ENCODE measurements at places on chromosomes 3 and 15. TPM values are rescaled to one million over a fixed set of nuclear protein-coding genes. Genes with fewer than 3 reads are reported as not detected.

- DNase-seq, result no peak
These were observed 66.4 kb downstream of the SEMA5B start for GRCh38 chr3:122961146-122961545.

DNA sequence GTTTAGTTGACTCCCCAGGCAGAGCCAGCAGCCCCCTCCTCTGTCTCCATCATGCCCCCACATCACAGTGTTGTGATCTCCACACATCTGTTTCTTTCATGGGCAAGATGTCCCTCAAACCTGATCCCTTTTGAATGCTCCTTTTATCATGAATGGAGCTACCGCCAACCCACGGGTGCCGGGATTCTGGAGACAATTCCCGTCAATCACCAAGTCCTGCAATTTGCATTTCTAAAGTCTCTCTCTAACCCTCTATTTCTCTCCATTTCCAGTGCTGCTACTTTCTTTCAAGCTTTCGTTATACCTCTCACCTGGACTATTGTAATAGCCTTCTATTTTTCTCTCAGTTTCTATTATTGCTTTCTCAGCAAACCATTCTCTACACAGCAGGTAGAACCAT, 89.7 kb upstream of the CCNL1 start:
- no peak for DNase-seq

DNA sequence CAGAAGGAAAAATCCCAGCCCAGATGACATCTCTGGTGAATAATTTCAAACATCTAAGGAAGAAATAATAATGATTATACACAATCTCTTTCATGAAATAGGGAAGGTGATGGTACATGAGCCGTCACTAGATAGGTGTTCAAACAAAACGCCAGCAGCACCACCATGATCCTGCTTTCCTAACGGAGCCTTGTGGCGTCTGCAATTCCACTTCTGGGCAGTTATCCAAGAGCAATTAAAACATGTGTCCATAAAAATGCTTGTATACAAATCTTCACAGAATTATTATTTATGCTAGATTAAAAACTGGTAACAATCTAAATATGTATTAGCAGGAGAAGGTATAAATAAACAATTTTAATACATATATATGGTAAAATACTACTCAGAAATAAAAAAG, 33.7 kb downstream of the RTP4 start:
- DNase-seq, result no peak

The CPB1 gene
- total RNA-seq, result 16.5 TPM

DNA sequence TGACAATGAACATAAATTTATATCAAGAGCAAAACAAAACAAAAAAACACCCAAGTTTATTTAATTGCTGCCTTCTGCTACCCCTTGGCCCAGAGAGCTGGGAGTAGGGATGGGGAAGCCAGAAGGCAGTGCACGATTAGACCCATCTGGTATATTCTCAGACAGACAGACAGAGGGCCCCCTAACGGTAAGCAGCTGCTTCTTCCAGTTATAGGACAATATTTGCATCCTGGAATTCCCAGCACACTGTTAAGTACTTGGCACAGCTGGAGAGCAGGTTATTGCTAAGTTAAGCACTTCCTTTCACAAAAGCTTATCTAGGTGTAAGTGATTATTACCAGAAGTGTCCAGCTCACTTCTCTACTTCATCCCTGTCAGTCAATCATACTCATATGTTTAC, 39.3 kb downstream of the C2CD4B start:
- DNase-seq, result no peak

- DNase-seq, result peak; percentile 17
These were observed 203.7 kb downstream of the ABHD5 start for GRCh38 chr3:43894176-43895049.

DNA sequence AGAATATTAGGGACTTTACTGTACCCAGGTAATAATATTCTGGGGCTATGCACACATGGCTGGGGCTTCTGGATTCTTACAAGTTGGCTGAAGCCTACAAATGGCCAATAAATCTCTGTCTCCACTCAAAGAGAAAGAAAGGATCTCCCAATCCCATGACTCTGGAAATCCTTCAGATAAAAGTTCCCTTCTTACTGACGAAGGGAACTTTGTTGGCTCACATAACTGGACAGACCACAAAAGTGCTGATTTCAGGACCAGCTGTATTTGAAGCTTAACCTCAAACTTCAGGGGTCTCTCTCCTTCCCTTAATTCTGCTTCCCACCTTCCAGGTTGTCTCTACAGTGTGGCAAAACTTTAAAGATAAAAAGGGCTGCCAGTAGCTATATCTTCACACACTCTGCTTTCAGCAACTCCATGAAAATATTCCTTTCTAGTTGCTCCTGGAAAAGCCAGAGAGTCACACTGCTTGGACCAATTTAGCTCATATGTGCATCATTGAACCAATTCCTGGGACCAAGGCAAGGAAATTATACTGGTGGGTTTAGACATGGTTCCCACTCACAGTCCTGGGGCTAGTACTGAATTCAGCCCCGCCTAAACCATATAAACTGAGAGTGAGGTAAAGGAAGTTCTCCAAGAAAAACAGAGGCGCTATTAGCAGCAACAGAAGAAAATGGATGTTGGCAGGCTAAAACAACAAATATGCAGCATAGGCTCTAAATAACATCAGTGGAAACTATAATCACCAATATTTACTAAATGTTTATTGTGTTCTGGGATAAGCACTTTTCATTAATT, 290.0 kb upstream of the GADL1 start:
- no peak for DNase-seq

GRCh38 chr3:146343551-146343950, 92.6 kb upstream of the PLSCR4 start:
- no peak for DNase-seq

- DNase-seq, result no peak
These were observed 70.3 kb upstream of the BBX start for GRCh38 chr3:107452436-107452835.

GRCh38 chr3:175129126-175129525, 270.0 kb downstream of the NAALADL2 start:
- DNase-seq, result no peak

GRCh38 chr3:71874618-71875017, 89.7 kb upstream of the PROK2 start:
- no peak for DNase-seq

The MKRN2OS gene
- 8.2 TPM for total RNA-seq

DNA sequence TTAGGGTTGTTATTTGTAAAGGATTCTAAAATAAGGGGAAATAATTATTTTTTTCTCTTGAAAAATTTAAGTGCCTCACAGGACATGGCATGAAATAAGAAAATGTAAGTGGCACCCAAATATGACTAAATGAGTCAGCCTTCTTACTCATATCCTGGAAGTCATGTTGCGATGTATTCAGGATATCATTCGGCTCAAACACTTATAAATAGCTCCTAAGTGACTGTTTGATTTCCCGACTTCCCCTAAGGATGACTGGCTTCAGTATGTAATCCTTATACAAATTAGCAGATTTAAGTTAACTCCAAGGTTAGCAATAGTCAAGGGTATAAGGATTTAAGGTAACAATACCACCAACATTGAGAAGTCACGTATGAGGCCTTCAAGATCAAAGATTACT, 57.3 kb upstream of the OSTN start:
- no peak for DNase-seq

DNA sequence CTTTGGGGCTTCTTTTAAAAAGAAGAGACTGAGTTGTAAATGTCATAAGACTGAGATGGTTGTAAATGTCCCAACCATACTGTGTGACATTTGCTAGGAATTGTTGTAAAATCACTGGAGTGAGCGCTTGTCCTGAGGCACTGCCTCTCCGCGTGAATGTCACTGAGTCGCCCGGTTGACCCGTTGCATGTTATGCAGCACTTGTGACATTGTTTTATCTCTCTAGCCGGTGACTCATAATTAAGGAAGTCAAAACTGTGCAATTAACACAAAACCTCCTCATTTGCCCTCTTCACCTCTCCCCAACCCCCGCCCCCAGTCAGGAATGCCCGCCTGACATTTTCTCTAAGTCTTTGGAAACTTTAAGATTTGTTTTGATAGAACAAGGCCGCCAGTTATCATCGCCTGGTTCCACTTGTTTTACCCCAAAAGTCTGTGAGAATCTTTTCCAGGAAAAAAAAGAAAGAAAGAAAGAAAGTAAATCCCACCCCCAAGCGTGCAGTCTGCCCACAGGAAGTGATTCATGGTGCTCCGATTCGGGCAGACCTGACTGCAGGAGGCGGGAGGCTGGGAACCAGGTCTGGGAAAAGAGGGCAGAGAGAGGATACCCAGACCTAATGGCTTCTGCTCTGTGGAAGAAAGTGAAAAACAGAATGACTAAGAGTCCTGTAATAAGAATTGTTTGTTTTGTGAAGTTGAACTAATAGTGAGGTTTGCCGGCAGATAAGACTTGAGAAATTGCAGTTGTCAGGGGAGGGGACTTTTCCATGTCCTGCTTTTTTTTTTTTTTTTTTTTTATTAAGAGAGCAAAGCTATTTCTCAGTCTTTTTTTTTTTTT, 84.8 kb downstream of the SMAD3 start:
- peak; percentile 57 for DNase-seq

GRCh38 chr3:25344670-25345069, 83.4 kb upstream of the RARB start:
- no peak for DNase-seq

GRCh38 chr3:169848741-169849140, 21.0 kb downstream of the LRRC31 start:
- no peak for DNase-seq

The OR5K1 gene
- total RNA-seq, result not detected

GRCh38 chr3:142272200-142272891, 47.0 kb upstream of the GK5 start:
- DNase-seq, result no peak

DNA sequence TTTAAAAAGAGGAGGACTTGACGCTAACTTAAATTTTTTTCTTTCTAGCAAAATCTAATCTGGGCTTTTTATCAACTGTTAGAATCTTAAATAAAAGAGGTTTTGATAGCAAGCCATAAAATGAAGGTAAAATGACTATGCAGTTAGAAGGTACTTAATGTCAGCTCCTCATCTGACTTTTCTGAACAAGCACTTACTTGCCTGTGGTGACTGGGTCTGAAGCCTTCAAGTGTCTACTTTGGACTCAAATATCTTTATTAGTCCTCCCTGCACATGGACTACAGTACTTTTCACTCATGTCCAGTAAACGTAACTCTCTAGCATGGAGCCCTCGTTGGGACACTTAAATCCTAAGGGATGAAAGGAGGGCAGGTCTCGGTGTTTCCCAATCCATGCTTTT, 135.9 kb downstream of the P2RY1 start:
- DNase-seq, result no peak

DNA sequence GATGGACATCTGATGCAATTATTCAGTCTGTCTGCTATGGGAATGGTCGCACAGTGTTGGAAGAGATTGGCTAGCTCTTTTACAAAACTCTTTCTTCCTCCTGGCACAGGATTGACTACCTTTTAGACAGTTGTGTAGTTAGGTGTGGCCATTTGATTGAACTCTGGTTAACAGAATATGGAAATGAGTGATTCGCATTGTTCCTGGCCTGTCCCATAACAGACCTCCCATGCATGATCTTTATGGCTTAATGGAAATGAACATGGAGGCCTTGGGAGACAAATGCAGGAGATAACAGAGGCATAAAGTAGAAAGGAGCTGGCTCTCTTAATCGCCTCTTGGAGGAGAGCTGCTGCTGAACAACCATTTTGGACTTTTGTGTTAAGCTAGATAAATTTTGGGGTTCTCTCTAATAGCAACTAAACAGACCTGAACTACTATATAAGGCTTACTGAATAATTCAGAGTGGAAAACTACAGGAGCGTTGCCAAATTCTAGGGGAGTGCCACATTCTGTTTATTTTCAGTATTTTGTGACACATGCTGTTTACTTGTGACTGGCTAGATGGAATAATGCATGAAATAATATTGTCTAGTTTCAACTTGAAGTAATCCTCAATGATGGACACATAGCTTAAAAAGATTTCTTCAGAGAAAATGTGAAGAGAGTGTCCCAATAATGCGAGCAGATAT, 357.7 kb upstream of the SGO1 start:
- DNase-seq, result no peak

DNA sequence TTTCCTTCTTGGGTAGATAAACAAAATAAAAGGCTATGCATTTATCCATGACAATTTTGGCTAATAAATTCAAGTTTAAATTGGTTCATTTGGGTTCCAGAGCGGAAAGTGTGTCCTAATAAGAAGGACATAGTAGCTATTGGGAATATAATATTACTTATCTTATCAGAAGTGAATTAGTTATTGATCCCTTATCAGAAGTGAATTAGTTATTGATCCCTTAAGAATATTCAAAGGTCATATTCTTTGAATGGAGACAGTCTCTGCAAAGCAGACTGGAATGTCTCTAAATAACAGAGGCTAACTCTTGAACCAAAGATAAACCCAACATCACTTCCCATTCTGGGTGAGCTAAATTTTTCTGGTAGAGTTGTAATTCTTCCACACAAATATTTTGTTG, 290.7 kb upstream of the BCHE start:
- DNase-seq, result no peak

- no peak for DNase-seq
These were observed 1.1 kb upstream of the WWTR1 start for GRCh38 chr3:149658744-149659497.

DNA sequence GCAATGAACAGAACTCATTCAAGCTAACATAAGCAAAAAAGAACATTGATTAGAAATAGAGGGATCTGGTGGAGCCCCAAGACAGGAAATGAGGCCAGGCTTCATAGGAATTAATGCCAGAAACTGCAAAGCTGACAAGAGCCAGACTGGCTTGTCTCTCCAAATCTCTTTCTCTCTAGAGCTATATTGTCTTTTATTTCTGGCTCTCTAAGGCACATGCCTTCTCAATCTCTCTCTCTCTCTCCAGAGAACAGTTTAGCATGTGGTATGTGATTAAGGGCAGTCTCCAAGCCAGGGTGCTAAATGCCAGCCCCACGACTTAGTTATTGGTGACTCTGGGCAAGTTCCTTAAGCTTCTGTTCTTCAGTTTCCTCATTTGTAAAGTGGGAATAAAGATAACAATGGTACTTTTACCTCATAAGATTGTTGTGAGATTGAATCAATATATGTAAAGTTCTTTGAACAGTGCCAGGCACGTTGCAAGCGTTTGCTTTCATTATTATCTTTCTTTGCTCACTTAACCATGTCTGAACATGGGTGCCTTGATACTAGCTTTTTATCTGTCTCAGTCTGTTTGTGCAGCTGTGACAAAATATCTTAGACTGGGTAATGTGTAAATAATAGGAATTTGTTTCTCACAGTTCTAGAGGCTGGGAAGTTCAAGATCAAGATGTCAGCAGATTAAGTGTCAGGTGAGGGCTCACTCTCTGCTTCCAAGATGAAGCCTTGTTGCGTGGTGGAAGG, 123.2 kb downstream of the BDH1 start:
- DNase-seq, result no peak
